Activated CD4-positive, alpha-beta T cell treated with anti-CD3 and anti-CD28 coated beads, Interleukin-2, Interleukin-6, amounts not matched to agents 100 ng/mL and 50 ng/mL, durations not matched to agents 16 hours and 8 hours (primary cell): ENCODE measurements at places on chromosomes 3 and 15.

DNA sequence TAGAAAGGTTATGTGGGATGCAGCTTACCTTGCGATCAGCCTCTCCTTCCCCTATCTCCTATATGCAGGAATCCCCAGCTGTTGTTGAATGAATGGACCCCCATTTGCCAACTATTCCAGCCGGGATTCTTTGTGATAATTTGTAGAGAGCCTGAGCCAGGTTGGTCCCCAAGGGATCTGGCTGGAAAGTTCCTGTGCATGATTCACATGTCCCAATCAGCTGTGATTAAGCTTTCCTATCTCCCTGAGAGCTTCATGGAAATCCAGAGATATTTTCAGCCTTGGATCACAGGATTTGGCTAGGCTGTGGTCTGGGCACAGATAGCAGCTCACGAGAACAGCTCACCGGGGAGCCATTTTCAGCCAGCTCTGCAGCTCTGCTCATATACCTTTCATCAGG, 76.7 kb downstream of the ARNT2 start:
- DNase-seq, result no peak

DNA sequence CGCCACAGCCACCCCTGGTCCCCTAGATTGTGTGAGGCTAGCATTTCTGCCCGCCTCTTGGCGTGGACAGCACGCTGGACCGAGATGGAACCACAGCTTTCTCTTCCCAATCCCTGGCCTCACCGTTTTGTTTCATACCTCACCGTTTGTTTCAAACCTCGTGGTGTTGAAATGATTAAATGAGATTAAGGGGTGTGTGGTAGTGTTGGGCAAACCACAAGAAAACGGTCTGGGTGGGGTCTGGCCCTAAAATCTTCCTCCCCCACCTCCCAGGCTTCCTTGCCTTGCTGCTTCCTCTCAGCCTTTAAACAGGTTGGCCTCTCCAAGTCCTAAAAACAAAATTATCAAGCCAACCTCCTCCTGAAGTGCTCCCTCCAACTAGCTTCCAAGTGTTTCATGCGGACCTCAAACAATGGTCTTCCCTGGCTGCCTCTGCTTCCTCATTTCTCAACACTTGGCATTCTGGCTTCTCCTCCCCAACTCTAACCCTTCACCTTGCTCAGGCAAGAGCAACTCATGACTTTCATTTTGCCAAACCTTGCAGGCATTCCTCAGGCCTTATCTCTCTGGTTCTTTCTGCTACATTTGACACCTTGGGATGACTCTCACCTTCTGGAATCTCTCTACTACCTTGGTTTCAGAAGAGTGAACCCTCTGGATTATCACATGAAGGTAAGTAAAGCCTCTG, 1.4 kb upstream of the ATP13A3 start:
- peak; percentile 57 for DNase-seq

DNA sequence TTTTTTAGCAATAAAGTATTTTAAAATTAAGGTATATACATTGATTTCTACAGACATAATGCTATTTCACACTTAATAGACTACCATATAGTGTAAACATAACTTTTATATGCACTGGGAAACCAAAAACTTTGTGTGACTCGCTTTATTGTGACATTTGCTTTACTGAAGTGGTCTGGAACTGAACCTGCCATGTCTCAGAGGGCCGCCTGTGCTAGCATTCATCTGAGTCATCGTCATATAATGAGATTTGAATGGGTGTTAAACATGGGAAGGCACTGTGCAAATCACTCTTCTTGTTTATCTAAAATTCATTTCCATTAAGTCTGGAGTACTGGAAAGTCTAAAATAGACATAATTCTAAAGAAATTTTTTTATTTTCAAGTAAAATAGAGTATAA, 12.9 kb downstream of the EIF2AK4 start:
- peak; percentile 25 for DNase-seq

- no peak for DNase-seq
These were observed 1.1 kb downstream of the SLCO3A1 start for GRCh38 chr15:91854639-91854990.

DNA sequence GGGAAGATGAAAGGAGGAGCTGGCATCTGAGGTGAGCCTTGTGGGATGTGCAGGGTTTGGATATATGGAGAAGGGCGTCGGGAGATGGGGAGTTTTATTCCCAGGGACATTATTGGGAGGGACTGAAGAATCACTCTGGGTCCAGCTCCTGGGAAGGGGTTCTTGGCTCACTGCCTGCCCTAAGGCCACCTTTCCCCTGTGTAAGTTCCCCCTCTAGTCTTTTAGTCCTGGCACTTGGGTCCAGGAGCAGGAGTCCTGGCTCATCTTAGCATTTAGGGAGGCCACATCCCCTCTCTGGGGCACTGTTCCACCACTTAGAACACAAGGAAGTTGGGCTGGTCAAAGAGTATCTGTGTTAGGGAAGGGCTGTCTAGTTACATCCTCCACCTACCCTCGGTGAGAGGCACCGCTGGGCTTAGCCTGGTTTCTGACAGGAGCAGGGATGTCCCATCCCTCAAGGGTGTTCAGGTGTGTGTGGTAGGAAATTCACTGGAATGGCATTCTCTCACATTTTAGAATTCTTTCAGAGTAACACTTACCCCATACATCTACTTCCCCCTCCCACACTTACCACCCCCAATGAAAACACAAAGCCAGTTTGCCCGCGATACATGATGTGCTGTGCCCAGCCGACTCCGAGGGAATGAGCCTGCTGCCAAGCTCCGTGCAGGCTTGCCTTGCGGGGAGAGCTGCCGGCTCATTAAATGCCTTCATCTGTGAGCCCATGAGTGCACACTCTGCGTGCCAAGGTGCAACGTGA, 86.7 kb downstream of the FAM43A start:
- DNase-seq, result no peak

- no peak for DNase-seq
These were observed 121.9 kb upstream of the SPATA12 start for GRCh38 chr3:56938530-56938929.

GRCh38 chr15:48856942-48857341, 21.0 kb upstream of the EID1 start:
- no peak for DNase-seq

- DNase-seq, result no peak
These were observed 358.5 kb downstream of the WDR72 start for GRCh38 chr15:53400986-53401385.

DNA sequence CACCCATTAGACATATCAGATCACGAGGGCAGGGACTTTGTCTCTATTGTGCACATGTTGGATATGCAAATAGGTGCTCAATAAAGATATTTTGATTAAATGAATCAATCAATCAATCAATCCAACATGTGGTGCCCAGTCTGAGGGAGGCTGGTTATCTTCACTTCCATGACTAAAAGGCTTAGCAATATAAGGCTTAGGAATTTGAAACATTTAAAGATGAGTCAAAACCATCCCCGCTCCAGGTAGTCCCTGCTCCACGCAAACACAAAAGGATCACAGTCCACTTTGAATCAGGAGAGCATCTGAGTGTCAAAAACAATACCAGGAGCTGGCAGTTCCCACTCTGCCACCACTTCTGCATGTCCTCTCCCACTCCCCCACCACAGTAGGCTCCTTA, 25.8 kb upstream of the PRICKLE2 start:
- DNase-seq, result no peak

GRCh38 chr3:100040451-100041225, 73.7 kb downstream of the FILIP1L start:
- no peak for DNase-seq

DNA sequence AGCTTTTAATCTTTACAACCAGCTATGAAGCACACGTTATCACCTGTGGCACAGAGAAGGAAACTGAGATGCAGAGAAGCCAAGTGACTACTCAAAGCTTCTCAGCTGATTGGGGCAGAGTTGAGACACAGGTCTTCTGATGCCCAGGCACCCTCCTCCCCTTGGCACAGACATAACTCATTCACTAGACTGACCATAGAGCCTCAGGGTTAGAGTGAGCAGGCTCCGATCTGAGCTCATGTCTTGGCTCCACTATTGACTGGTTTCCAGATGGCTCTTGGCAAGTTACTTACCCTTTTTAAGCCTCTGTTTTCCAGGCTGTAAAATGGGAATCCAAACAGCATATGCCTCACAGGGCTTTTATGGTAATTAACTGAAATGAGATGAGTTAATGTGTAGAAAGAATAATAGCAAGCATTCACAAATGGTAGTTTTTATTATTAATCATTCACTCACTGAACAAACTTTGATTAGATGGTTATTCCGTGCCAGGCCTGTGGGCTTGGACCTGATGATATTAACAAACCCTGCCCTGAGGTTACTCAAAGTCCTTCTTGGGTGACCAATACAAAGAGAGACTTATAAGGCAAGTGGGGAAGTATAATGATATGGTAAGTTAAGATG, 184.3 kb downstream of the ANXA2 start:
- DNase-seq, result no peak

GRCh38 chr3:52670621-52671521, 14.8 kb downstream of the PBRM1 start:
- peak; percentile 92 for DNase-seq

DNA sequence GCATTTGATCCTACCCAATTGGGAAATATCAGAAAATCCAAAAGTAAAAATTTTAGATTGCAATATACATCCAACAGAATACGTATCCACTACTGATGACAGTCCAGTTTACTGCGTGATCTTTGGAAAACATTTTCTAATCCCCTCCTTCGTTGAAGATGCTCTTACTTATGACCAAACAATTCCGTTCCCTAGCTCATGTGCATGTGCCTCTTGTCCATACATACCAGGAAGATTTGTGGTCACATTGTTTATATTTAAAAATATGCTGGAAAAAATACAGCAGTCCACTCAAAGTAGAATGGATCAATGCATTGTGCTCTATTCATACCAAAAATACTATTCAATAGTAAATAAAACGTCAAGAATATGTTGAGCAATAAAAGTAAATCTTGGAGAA, 135.3 kb downstream of the CHL1 start:
- DNase-seq, result no peak

GRCh38 chr3:186785495-186786018, 2.2 kb downstream of the EIF4A2 start:
- peak; percentile 23 for DNase-seq

- no peak for DNase-seq
These were observed 63.3 kb downstream of the ATP1B3 start for GRCh38 chr3:141939759-141940158.

DNA sequence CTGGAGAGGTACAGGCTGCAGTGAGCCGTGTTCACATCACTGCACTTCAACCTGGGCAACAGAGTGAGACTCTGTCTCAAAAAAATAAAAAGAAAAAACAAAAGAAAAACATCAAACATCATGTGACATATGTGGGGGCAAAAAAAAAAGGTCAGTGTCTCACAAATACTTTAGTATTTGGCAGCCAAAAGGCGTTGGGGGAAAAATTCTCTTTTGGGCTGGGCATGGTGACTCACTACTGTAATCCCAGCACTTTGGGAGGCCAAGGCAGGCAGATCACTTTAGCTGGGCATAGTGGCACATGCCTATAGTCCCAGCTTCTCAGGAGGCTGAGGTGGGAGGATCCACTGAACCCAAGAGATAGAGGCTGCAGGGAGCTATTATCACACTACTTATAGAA, 47.6 kb downstream of the TMCC1 start:
- no peak for DNase-seq

DNA sequence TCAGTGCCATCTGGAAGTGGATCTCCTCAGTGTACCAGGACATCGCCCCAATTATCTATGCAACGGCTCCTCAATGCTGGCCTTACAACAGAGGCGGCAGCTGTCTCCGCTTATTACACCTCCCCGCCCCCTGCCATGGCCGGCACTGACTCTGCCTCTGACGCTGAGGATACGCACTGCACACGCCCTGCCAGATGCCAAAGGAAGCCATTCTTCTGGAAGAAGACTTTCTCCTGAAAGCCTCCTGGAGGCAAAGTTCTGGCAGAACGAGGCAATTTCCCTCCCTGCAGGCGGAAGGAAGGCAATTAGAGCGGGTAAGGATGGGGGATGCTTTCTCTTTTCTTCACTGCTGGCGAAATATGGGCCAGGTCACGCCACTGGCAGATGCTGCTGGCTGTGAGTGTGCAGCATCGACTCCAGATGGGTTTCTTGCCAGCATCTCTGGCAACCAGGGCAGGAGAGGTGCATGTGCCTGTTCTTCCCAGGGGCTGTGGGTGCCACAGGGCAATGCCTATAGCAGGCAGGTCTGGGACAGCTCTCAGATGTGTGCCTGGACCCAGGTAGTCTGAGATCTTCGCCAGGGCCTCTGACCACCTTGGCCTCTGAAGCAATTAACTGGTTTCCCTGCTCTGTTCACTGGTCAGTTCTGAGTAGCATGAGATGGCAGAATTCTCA, 62.2 kb upstream of the MRPS22 start:
- DNase-seq, result no peak

- peak; percentile 15 for DNase-seq
These were observed 37.8 kb downstream of the EHHADH start for GRCh38 chr3:185215873-185216606.

- no peak for DNase-seq
These were observed 4.6 kb downstream of the CACNA1D start for GRCh38 chr3:53498806-53499641.

DNA sequence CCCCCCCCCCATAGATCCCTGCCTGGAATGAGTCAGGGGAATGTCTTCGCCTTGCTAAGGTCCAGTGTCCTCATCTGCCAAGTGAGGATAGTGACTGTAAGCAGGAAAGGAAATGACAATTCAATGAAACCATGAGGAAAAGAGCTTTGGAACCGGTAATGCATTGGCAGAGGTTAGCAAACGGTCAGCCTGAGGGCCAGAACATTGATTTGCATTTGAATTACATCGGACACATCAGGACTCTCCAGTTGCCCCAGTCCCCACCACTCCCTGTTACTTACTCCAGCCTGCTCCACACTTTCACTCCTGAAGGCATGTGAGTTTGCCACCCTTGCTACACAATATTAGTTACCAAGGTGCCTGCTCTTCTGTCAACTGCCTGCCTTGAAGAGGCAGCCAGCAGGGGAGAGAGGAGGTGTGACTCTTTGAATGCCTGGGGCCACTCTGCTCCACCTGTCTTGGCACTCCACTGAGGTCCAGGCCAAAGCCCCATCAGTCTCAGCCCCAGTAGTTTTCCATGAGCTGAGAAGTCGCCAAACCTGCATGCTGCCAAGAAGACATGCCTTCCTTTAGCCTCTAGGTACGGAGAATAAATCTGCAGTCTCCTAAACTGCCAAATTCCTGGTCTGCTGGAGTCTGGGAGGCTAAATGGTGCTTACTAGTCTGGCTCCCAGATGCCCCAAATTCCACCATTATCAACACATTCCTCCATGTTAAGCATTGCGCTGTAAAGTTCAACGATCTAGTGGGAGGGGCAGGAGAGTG, 191.7 kb upstream of the TLE3 start:
- no peak for DNase-seq
